ENCODE measurements at places on chromosomes 6 and 20.

- DNase-seq = no peak
Observed at GRCh38 chr6:72246926-72247325, 360.6 kb downstream of the RIMS1 start.

DNA sequence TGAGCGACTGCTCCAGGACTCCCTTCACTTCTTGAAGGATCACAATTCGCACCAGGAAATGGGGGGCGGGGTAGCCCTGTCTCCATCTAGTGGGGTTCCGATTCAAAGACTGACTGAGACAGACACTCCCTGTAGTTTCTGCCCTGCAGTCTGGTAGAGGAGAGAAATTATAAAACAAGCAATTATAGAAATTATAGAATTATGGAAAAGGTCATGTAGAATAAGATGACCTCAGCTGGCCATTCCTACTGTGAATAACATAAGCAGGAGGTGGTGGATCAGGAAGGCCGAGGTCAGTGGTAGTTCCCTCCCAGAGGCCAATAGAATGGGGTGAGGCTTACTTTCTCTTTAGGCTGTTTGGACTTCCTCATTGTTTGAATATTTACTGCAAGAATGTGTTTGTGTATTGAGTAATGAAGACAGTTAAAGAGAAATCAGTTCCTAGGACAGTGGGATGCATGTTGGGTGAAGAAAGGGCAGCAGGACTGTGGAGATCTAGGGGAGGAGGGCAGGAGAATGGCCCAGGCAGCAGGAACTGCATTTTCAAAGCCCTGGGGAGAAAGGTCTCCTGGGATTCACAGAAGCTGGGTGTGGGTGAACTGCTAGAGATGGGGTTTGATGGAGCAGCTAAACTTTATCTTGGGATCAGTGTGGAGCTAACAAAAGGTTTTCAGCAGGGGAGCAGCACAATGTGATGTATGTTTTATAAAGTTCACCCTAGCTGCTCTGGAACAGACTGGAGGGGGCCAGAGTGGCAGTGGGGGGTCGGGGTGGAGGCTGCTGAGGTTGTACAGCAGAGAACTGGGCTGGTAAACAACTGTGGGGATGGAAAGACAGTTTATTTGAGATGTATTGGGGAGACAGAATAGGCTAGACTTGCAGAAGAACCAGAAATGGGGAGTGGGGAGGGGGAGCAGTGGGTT lies 2.1 kb downstream of the ZNF341 start:
- no peak for DNase-seq

DNA sequence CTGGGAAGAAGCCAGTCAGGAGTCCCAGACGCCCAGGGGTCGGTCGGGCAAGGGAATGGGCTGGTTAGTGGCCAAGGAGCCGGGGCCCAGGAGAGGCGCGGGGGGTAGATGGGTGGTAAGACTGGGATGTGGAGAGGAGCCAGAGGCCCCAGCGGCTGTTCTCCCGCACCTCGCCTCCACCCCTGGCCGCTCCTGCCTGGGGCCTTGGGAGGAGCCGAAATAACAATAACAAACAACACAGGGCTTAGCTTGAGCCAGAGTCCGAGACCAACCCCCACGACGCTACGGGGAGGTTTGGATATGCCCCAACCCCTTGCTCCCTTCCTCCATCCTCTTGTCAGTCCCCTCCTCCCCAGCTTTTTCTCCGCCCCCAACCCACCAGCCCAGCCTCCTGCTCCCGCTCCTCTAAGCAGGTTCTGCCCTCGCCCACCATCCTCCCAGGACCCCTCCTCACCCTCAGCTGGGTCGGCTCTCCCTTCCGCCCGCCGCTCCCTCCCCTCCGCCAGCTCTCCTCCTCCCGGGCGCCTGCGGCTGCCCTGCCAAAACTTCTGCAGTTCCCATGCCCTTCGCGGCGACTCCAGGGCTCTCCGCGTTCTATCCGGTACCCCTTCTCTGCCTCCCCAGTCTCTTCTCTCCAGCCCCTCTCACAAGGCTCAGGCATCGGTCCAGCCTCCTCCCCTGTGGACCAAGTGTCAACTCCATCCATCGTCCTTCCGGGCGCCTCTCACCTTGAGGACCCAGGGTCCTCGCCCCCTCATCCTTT lies 1.1 kb downstream of the RNF39 start:
- DNase-seq = no peak

DNA sequence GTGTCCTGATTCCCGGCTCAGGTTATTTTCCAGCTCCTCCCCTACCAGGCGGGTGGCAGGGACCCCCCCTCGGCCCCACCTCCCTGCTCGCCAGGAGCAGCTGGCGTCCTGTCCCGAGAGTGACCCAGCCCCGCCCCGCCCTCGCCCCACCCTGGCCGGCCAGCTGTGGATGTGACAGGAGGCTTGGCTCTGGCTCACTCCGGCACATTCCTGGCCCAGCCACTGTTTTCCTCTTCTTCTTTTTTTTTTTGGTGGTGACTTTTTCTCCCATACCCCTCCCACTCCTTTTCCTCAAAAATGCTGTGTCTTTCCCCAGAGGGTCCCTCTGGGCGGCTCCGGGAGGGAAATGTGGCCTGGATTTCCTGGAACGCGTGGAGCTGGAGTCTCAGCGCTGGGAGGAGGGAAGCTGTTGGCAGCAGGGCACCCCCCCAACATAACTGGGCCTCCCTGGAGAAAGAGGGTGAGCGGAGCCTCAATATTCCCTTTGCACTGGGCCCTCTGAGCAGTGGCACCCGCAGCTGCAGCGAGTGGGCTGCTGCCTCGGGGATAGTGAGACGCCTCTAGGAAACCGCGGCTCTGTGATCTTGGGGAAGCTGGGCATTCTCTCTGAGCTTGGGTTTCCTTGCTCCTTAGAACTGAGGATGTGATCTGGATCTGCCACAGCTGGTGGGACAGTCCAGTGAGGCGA lies 28.3 kb upstream of the CSNK2A1 start:
- DNase-seq = no peak

DNA sequence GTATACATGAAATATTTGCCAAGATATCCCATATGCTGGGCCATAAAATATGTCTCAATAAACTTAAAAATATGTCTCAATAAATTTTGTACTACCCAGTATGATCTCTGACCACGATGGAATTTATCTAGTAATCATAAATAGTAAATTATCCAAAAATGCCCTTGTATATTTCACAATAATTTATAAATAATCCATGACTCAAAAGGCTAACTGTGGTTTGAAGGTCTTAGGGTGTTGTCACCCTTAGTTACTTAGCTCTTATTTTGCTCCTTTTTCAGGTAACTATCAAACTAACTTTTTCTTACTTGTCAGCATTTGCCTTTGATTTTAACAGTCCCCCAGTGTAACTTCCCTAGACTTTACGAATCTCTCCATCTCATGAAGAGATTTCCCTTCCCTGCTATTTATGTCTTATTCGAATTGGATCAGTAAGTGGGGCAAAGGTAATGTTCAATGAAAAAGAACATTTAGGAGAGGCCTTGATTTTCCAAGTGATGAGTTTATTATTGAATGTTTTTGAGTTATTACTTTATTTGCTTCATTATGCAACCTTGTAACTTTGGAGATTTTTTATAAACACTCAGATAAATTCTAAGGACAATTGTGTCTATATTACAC lies 109.0 kb upstream of the THBS2 start:
- DNase-seq = no peak

DNA sequence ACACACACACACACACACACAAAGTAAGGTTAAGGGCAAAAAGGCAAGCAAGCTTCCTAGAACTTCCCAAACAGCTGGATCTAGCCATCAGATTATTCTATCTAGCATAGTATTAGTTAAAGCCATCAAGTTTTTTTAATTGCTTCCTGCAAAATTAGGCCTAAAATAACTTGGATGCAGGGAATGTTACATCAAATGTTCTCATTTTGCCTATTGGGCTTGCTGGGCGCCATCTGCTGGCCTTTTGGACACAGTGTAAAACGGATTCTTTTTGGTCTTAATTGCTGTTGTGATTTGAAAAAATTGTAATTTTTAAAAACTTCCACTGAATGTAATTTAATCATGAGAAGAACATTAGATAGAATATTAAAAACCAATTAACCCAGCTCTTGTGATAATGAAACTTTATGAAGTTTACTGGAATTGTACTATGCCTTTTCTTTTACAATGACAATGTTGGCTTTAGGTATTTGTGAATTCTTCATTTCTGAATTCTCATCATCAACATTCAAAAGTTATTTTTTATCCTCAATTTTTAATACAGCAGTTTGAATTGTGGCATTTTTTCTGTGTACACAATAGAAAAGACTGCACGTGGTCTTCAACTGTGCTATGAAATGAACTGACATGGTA lies 6.8 kb downstream of the MKKS start:
- peak; percentile 55 for DNase-seq

DNA sequence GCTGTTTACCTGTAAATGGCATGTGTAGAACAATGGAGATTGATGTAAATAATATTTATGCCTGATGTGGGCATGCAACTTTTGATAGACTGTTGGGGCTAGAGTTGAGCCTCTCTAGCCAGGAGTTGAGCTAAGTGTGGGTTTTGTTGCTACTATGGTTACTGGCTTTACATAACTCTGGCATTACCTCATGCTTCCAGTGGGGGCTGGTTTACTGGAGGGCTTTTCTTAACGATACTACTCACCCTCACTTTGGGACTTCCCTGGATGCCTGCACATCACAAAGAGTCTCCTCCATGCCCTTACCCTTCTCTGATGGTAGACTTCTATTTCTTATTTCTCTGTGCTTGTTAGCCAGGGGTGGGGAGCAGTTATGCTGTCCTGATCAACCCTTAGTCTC lies 524.6 kb upstream of the CDH4 start:
- no peak for DNase-seq

DNA sequence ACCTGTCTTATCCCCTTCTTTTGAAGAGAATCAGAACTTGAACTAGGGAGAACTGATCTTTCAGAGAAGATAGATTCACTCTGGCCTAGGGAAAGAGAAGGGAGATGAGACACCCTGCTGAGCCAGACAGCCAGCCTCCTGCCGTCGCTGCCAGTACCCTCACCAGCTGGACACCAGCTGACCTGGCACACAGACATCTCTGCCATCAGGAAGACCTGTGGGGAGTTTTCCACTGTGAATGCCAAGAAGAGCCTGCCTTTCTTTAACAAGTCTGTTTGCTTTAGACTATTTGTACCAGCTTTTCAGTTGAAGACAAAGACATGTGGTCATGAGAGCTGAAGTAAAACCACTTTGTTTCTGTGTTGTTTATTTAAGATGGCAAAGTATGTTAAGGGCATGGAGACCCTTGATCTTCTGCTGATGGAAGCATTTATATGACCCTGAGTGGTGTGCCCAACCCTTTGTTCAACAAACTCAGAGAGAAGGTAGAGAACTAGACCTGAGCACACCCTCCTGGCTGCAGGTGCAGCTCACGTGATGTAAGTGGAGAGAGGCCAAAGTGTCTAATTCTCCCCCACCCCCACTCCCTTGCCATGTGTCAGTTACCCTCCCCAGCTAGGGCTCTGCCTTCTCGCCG lies 82.3 kb upstream of the SLC24A3 start:
- DNase-seq = no peak

GRCh38 chr6:163099621-163100171 lies 314.8 kb upstream of the QKI start:
- DNase-seq = no peak

DNA sequence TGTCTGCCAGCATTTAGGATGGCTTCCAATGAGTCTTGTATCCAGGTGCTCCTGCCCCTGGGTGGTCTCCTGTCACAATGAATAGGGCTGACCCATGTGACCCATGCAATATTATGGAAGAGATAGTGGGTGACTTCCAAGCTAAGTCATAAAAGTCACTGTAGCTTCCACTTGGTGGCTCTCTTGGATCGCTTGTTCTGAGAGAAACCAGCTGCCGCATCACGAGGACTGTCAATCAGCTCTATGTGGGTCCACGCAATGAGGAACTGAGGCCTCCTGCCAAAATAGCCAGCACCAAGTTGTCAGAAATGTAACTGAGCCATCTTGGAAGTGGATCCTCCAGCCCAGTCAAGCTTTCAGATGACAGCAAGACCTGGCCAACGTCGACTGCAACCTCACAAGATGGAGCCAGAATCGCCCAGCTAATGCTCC lies 14.9 kb upstream of the MATN4 start:
- no peak for DNase-seq

DNA sequence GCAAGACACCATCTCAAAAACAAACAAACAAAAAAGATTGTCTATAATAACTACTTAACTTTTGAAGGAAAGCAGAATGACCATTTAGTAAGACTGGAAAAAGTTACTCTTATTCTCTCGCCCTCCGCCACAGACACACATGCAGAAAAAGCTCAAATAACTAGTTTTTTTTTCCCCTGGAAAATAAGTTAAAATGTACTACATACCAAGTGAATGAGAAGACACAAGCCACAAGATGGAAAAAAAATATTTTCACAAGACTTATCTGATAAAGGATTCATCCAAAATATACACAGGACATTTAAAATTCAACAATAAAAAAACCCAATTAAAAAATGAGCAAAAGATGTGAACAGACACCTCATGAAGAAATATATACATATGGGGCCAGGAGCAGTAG lies 31.9 kb downstream of the NUDT3 start:
- no peak for DNase-seq

DNA sequence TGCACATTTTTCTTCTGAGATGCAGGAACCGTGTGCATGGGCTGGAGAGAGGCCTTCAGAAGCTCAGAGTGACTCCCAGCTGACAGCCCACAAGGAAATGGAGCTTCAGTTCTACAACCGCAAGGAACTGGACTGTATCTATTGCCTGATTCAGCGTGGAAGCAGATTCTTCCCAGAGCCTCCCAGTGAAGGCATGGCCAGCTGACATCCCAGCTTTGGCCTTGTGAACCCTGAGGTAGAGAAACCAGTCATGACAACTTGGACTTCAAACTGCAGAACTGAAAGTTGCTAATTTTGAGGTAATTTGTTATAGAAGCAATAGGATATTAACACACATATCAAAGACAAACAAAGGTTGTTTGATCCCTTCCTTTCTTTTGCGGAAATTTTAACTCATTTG lies 94.3 kb upstream of the NOX3 start:
- no peak for DNase-seq

DNA sequence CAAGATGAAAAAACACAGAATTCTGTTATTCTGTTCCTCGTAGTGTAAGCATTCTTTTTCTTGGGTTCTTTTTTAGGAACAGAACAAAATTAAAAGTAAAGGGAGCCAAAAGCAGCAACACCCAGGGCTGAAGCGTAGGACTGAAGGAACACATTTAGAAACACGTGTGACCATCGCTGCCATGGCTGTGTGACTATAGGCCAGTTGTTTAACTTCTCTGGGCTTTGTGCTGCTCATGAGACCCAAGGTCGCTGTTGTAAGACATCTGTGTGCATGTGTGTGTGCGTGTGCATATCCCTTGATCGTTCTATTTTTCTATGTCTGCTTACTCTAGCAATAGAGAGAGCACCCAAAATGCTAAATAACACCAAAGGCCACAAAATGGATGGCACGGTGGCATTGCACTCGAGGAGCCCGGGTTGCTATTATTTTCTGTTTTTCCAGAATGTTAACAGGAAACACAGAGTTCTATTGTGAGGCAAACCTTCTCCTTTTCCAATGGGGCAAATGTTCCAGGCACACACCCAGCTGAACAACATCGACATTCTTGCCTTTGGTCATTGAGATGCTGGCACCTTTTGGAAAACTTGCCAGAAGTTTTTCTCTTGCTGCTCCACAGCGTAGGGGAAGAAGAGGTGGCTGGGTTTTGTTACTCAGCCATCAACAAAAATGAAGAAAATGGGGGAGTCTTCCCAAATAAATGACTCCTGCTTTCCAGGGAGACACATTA lies 267.8 kb upstream of the ECI2 start:
- no peak for DNase-seq

GRCh38 chr6:51568771-51569170 lies 518.6 kb downstream of the PKHD1 start:
- DNase-seq = no peak

- no peak for DNase-seq
Observed at GRCh38 chr6:166423781-166424180, 41.0 kb upstream of the MPC1 start.
